ENCODE measurements at places on chromosomes 3 and 15.

DNA sequence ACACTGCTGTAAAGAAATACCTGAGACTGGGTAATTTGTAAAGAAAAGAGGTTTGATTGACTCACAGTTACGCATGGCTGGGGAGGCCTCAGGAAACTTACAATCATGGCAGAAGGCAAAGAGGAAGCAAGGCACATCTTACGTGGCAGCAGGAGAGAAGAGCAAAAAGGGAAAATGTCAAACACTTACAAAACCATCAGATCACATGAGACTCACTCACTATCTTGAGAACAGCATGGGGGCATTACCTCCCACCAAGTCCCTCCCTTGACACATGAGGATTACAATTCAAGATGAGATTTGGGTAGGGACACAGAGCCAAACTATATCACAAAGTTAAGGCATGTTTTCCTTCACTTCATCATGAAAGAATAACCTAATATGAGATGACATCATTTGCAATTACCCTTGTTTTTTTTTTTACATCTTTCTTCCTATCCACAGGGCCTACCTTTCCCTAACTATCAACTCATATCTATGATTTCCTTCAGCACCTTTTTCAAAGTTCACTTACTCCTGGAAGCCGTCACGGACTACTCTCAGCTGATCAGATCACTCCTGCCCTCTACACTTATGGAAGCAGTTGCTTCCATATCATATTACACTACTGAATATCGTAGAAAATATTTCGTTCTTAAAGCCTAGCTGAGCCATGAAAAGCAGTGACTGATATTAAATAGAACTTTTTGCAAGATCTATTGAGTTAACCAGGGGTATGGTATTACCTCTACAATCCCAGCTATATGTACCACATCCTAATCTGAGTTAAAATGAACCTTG is 25.5 kb upstream of the ATP8B4 start:
- no peak for DNase-seq

GRCh38 chr15:23372284-23372683 is 17.7 kb downstream of the GOLGA8S start:
- no peak for DNase-seq

- no peak for DNase-seq
Observed at GRCh38 chr3:151859233-151859673, 14.2 kb upstream of the SUCNR1 start.

DNA sequence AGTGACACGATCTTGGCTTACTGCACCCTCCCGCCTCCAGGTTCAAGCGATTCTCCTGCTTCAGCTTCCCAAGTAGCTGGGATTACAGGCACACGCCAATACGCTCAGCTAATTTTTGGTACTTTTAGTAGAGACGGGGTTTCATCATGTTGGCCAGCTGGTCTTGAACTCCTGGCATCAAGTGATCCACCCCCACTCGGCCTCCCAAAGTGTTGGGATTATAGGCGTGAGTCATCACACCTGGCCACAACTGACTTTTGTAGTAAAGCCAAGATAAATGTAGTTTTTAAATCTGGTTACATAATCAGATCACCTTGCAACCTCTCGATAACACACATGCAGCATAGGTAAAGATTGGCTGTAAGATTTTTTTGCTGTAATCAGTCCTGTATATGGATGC is 657.5 kb upstream of the DPPA4 start:
- DNase-seq, result no peak

DNA sequence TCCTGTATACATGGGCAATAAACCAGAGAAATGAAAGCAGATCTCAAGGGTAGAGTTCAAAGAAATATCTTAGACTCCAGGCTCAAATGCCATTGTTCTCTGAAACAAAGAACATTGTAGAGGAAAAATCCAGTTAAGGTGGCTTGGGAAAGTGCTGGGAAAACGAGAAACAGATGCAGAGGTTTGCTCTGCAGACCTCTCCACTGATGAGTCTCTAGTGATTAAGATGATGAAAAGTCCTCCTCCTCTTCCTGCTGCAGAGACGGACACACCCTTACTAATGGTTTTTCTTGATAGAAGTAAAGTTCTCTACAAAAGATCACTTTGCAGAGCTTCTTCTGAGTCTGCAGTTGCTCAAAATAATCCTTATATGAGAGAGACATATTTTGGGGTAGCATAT is 264.7 kb downstream of the GABRG3 start:
- DNase-seq, result no peak

GRCh38 chr3:61541694-61542093 is 19.7 kb upstream of the PTPRG start:
- DNase-seq, result no peak

DNA sequence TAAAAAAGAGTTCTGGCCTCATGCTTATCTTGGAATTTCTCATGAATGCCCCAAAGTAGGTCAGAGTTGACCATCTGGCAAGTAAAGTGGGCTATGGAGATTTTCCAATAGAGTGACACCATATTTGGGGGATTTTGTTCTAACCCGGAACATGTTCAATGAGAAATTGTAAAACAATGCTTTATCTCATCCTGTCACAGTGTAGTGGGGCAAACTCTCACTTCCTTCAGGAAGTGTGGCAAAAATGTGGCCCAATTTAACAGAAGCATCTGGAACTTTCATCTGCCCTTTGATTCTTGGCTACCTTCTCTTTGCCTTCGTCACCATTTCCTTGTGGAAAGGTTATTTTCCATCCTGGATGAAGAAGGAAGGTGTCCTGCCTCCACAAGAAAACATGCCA is 70.8 kb downstream of the ADAMTS9 start:
- no peak for DNase-seq

GRCh38 chr3:12807601-12808359 is 11.3 kb downstream of the CAND2 start:
- no peak for DNase-seq

Measured in stimulated activated CD8-positive, alpha-beta memory T cell treated with anti-CD3 and anti-CD28 coated beads, Interleukin-7, amount 100 ng/mL, for 4 hours (primary cell).